ENCODE measurements at places on chromosomes 16 and 17.
A peak's percentile ranks its signal among the peaks of the same experiment; 100 is the strongest.

DNA sequence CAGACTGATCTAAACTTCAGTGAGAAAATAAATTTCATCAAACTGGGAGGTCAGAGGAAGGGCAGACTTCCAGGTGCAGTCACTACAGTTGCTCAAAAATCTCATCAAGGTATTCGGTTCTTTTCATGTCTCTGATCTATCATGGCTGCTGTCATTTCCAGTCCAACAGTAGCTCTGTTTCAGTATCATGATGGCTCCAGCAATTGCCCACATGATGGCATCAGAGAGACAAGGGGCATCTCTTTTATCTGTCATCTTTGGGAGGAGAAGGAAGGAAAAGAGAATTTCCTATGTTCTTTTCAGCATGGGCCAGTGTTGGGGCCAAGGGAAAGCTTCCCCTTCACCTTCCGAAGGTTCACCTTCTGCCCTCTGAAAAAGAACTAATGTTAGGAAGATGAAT lies 504.9 kb upstream of the HSBP1 start:
- H3K27me3 ChIP-seq, result peaks cover 5% of the 10 kb centered on the region
- no peak for DNase-seq
- no peak overlapping the region for H3K27ac ChIP-seq
- no peaks in the 10 kb centered on the region for H3K36me3 ChIP-seq
- no peak overlapping the region for H3K4me3 ChIP-seq

GRCh38 chr17:77884019-77884418 lies 74.5 kb upstream of the TNRC6C start:
- peaks cover 68% of the 10 kb centered on the region for H3K4me1 ChIP-seq
- no peak for DNase-seq
- H3K27ac ChIP-seq, result peak overlapping the region; percentile 97
- H3K36me3 ChIP-seq, result no peaks in the 10 kb centered on the region
- peaks cover 24% of the 10 kb centered on the region for H3K27me3 ChIP-seq
- peak overlapping the region; percentile 58 for H3K4me3 ChIP-seq

GRCh38 chr17:35011671-35012216 lies 31.4 kb downstream of the LIG3 start:
- peaks cover 24% of the 10 kb centered on the region for H3K36me3 ChIP-seq
- H3K27ac ChIP-seq, result peak overlapping the region; percentile 20
- no peaks in the 10 kb centered on the region for H3K27me3 ChIP-seq
- no peak for DNase-seq
- H3K4me1 ChIP-seq, result no peaks in the 10 kb centered on the region

DNA sequence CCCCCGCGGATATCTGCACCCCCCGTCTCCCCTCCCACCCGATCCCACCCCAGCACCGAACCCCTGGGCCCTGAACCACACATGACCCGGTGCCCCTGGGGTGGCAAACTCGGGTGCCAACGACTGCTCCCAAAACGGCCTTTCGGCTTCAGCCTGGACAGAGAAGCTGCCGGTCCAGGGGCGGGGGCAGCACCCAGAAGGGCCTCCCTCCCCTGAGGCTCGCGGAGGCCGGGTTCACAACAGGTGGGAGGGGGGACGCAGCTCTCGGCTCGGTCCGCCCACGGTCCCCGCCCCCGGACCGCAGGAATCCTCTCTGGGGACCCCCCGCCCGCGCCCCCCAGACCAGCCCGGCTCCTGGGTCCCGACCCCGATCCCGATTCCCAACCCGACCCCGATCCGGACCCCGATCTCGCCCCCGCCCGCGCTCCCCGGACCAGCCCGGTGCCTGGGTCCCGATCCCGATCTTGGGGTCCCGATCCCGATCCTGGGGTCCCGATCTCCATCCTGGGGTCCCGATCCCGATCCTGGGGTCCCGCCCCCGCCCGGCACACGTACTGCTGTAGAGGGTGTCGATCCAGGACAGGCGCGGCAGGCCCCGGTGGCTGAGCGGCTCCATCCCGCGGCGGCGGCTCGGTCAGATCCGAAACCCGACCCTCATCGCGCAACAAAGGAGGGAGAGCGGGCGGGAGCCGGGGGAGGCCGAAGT lies 516 bp downstream of the ABR start:
- H3K27ac ChIP-seq, result peak overlapping the region; percentile 50
- peaks cover 34% of the 10 kb centered on the region for H3K4me1 ChIP-seq
- H3K4me3 ChIP-seq, result peak overlapping the region; percentile 77
- no peaks in the 10 kb centered on the region for H3K27me3 ChIP-seq
- H3K36me3 ChIP-seq, result no peaks in the 10 kb centered on the region
- DNase-seq, result peak; percentile 45

- H3K4me1 ChIP-seq, result peaks cover 28% of the 10 kb centered on the region
- H3K36me3 ChIP-seq, result peaks cover 6% of the 10 kb centered on the region
- DNase-seq, result no peak
- H3K27ac ChIP-seq, result peak overlapping the region; percentile 65
These were observed 1.2 kb downstream of the ZNF500 start for GRCh38 chr16:4765511-4766474.

DNA sequence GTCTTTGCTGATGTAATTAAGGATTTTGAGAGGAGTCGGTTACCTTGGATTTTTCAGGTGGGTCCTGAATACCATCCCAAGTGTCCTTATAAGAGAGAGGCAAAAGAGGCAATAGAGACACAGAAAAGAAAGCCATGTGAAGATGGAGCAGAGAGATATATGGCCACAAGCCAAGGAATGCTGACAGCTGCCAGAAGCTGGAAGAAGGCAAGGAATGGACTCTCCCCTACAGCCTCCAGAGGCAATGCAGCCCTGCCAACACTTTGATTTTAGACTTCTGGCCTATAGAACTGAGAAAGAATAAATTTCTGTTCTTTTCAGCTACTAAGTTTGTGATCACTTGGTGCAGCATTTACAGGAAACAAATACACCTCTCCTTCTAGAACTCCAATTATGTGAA lies 8.2 kb upstream of the RNFT1 start:
- H3K27ac ChIP-seq, result no peak overlapping the region
- DNase-seq, result no peak
- no peaks in the 10 kb centered on the region for H3K36me3 ChIP-seq
- H3K4me1 ChIP-seq, result no peaks in the 10 kb centered on the region
- H3K27me3 ChIP-seq, result no peaks in the 10 kb centered on the region
- H3K4me3 ChIP-seq, result no peak overlapping the region

- H3K36me3 ChIP-seq, result peaks cover 2% of the 10 kb centered on the region
- H3K27ac ChIP-seq, result no peak overlapping the region
- H3K27me3 ChIP-seq, result peaks cover 8% of the 10 kb centered on the region
- no peaks in the 10 kb centered on the region for H3K4me1 ChIP-seq
- no peak for DNase-seq
These were observed 113.9 kb downstream of the AMFR start for GRCh38 chr16:56311208-56312027.

- no peak overlapping the region for H3K27ac ChIP-seq
- peak overlapping the region; percentile 79 for H3K4me3 ChIP-seq
- no peak for DNase-seq
- no peaks in the 10 kb centered on the region for H3K27me3 ChIP-seq
- peaks cover 25% of the 10 kb centered on the region for H3K4me1 ChIP-seq
- no peaks in the 10 kb centered on the region for H3K36me3 ChIP-seq
These were observed 1.3 kb upstream of the HELZ start for GRCh38 chr17:67246403-67246652.

GRCh38 chr17:4591529-4591928 lies 7.2 kb downstream of the SMTNL2 start:
- no peaks in the 10 kb centered on the region for H3K36me3 ChIP-seq
- DNase-seq, result no peak
- no peak overlapping the region for H3K27ac ChIP-seq
- H3K4me1 ChIP-seq, result peaks cover 3% of the 10 kb centered on the region

DNA sequence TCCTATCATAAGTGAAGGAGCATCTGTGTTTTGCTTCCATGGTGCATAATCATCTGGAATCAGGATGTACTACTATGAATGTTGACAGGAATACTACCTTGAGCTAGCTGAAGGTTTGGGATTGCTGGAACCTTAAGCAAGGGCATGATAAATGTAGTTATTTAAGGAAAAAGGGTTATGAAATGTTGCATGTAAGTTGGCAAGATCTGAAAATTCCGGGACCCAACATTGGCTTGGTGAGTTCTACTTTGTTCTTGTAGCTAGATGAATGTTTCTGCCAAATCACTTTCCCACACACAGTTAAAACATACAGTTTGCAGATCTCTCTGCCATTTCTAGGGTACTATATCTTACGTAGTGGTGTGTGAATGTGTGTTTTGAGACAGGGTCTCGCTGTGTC lies 13.6 kb downstream of the RHOT1 start:
- peaks cover 2% of the 10 kb centered on the region for H3K4me1 ChIP-seq
- no peak for DNase-seq
- H3K36me3 ChIP-seq, result peaks cover 19% of the 10 kb centered on the region
- H3K27me3 ChIP-seq, result no peaks in the 10 kb centered on the region
- H3K4me3 ChIP-seq, result no peak overlapping the region

- DNase-seq, result no peak
- peaks cover 6% of the 10 kb centered on the region for H3K4me1 ChIP-seq
- H3K36me3 ChIP-seq, result no peaks in the 10 kb centered on the region
- no peak overlapping the region for H3K27ac ChIP-seq
- H3K27me3 ChIP-seq, result peaks cover 10% of the 10 kb centered on the region
These were observed 408.2 kb downstream of the SEC14L1 start for GRCh38 chr17:77548967-77549366.

Measured in memory B cell (primary cell).